ENCODE measurements at places on chromosomes 1 and 21.

DNA sequence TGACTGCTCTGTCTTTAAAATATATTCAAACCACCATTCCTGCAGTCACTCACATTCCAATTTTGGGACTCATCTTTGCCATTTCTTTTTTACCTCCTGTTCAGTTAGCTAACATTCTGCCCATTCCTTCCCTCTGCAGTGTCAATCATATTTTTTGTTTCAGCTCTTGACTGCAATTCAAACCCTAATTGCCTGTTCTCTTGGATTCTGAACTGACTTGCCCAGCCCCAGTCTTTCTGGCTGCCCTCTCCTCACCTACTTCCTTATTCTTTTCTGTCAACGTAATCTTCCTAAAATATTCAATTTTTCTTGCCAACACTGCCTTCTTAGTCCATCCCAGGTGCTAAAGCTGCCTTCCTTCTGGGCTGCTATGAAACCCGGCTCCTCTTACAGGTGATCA lies 6.1 kb downstream of the PRDM2 start:
- no peak for DNase-seq

DNA sequence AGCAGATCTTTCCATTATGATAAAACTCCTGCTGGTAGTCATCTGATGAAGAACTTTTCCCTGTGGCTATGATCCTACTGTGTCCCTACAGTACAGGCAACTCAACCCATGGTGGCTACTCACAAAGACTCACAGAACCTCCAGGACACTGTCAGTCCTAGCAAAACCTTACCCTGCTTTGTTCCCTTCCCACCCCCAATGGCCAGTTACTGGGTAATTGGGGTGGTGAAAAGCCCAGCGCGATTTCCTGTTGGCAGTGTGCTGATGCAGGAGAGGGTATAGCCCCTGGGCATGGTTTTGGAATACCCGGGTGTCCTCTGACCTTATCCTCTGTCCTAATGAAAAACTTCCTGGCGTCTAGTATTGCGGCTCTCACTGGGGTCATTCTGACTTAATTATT lies 533 bp upstream of the RGL1 start:
- DNase-seq: no peak

DNA sequence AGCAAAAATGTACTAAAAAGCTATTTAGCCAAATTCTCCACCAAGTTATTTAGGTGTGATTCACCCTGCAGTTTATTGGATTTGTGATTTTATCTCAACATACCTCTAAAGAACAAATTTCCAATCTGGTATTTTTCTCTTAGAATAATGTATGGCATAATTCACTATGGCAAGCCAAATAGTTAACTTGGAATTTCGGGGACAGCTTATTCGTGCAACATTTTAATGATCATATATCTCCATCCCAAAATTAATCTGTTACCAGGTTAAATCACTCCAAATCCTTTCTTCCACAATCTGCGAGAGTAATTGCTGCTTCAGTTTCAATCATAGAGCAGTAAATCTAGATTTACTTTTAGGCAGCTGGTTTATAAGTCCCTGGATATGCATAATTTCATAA lies 53.4 kb downstream of the ERICH3 start:
- no peak for DNase-seq

DNA sequence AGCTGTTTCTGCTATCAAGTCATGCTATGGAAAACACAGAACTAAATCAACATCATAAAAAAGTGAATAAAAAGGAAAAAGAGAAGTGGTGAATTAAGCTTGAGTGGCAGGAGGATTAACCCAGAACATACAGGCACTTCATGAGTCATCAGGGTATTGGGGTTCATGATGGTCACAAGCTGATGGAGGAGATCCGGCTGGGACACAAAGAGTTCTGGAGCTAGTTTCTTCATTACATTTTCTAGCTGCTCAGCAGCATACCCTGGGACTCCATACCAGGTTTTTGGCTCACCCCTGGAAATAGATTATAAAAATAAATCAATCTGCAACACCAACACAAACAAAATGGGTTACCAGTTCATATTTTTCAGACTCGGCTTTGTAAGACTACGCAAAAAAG lies 42.5 kb upstream of the SYT2 start:
- no peak for DNase-seq
